ENCODE measurements at places on chromosomes 7 and 10.

DNA sequence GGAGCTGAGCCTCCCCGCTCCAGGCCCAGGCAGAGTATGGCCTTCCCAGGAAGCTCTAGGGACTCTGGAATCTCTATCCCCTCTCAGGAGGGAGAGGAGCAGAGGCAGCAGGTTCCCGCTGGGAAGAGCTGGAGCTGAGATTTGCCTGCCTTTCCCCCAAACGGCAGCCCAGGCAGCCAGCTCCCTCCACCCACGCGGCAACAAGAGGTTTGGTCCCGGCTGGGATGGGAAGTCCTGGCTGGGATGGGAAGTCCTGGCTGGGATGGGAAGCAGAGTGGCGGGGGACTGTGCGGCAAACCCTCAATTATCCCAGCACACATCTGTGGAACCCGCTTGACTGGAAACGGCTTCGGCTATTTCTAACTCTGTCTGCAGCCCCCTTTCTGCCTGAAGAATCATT is 223.0 kb downstream of the ELFN1 start:
- H3K36me3 ChIP-seq = no peaks in the 10 kb centered on the region
- no peaks in the 10 kb centered on the region for H3K4me1 ChIP-seq
- no peak overlapping the region for H3K27ac ChIP-seq
- H3K4me3 ChIP-seq = no peak overlapping the region
- no peaks in the 10 kb centered on the region for H3K27me3 ChIP-seq

DNA sequence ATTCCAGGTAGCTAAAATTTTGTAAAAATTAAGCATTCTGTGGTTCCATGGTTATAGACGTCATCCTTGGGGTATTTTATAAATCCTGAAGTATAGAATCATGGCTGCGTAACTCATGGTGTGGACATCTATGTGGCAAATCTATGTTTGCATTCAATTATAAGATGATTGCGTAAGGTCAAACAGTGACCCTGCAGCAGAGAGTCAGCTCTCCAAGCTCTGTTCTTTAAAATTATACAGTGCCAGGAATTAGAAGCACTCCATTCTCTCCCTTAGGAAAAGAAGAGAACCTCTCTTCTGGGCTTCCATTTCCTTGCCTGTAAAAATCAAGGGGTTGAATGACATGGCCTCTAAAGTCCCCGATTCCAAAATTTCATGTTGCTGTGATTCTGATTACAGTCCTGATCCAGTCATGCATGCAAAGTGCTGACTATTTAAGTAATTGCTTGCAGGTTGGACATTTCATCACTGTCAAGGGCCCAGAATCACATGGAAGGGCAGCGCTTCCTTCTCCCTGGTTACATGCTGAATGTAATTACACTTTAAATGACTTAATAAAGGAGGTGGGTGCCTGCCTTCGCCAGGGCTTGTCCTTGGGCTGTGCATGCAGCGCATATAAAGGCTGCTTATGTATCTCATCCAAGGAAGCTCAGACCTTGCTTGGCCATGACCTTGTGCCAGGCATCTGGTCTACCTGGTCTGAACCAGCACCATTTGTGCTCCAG is 550.7 kb downstream of the TYW1 start:
- H3K36me3 ChIP-seq = no peaks in the 10 kb centered on the region
- no peaks in the 10 kb centered on the region for H3K4me1 ChIP-seq
- no peak overlapping the region for H3K4me3 ChIP-seq
- H3K27me3 ChIP-seq = no peaks in the 10 kb centered on the region

DNA sequence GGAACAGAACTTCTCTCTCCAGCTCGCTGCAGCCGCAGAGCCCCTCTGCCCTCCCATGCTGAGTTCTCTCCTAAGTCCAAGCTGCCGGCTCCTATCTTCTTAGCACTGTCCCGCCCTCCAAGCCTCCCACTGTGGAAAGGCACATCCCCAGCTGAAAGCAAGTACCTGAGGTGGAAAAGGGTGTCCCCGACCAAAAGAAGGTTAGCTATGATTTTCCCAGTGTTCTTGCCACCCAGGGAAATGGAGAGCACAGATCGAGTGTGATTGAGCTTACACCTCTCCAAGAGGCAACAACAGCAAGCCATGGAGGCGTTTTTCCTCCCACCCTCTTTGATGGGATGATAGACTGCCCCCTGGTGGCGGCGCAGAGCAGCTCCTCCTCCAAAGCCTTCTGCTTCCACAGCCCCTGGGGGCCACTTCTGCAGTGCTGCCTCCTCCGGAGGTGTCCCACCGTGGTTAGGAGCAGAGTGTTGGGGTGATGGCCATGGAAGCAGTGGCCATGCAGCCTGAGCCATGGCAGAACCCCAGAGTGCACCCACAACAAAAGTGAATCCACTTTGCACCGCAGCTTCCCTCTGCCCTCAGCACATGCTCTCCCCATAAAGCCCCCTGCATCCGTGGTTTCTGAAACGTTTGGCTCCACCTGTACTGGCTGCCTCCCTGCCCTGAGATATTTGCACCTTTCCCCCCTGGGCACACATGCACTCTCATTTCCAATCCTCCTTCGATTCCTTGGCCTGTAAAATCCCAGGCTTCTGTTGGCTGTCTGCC is 143.1 kb upstream of the STK17A start:
- no peaks in the 10 kb centered on the region for H3K36me3 ChIP-seq
- H3K4me3 ChIP-seq = no peak overlapping the region
- DNase-seq = no peak
- no peaks in the 10 kb centered on the region for H3K4me1 ChIP-seq

DNA sequence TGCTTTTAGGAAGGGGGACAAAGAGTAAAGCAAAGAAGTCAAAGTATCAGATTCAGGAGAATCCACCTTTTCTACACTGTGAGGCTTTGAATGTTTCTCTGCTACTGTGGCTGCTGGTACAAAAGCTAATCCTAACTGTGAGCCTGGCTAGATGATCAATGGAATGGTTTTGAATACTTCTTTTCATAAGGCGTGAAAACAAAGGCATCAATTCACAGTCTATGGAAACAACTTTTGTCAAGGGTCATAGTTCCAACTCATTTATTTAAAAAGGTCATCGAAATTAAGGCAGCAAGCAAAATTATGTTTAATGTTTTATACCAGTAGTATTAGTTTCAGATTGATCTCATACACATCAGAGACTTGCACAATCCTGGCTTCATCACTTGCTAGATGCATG is 118.1 kb downstream of the CTTNBP2 start:
- no peaks in the 10 kb centered on the region for H3K36me3 ChIP-seq
- no peaks in the 10 kb centered on the region for H3K4me1 ChIP-seq
- no peak overlapping the region for H3K4me3 ChIP-seq
- no peak for DNase-seq

GRCh38 chr7:366161-366803 is 76.3 kb downstream of the FOXL3 start:
- no peaks in the 10 kb centered on the region for H3K36me3 ChIP-seq
- peaks cover 5% of the 10 kb centered on the region for H3K4me1 ChIP-seq
- H3K27me3 ChIP-seq = no peaks in the 10 kb centered on the region
- H3K27ac ChIP-seq = no peak overlapping the region
- H3K4me3 ChIP-seq = no peak overlapping the region
- no peak for DNase-seq

DNA sequence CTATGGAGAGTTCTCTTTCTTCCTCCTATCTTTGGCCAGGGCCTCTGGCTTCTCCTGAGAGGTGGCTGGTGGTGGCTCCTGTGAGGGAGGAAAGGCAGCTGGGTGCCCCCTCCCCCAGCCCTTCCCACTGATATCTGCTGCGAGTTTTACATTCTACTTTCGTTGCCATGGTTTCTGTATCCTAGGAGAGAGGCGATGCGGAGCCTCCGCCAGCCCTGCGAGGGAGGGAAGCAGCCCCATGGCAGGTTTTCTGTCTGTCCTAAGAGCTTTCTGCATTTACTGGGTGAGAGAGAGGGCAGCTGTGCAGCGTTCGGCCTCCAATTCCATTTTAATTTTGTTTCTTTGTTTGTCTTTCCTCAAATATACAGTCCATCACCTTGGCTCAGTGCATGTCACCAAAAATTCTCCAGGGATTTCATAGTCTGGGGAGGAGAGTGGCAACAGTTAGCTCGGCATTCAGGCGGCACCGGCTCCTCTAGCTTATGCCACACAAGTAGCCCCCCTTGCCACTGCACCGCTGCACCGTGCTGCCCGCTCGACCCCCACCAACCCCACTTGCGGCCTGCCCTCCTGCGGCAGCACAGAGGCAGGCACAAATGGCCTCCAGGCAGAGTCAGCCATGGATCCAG is 20.4 kb downstream of the DNAJB12 start:
- H3K27me3 ChIP-seq = no peaks in the 10 kb centered on the region
- H3K27ac ChIP-seq = peak overlapping the region; percentile 86
- H3K36me3 ChIP-seq = peaks cover 7% of the 10 kb centered on the region
- no peak overlapping the region for H3K4me3 ChIP-seq

DNA sequence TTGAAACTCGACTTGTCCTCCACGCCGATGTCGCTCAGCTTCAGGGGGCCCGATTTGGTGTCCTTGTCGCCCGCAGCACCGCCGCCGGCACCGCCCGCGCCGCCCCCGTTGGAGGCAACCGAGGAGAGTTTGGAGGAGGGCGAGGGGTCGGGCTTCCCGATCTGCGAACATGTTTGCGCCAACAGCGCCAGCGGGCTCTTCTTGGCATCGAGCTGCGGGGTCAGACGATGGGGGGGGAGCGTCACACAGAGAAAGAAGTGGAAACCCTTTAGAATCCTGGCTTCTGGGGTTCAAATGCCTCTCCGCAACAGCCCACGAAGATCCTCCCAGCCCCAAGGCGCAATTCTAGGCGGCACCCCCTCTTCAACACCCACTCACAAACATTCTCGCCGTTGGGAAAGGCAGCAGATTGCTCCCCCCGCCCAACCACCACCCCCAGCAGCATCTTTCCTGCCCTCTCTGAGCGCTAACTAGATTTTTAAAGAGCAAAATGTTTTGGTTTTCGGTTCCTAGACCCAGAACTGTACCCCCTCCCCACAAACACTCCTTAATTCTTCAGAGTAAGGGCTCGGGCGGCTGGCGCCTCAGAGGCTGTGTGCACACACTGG is 1.3 kb downstream of the ZNF503 start:
- H3K4me3 ChIP-seq = peak overlapping the region; percentile 89
- H3K36me3 ChIP-seq = peaks cover 6% of the 10 kb centered on the region
- H3K4me1 ChIP-seq = peaks cover 2% of the 10 kb centered on the region
- DNase-seq = no peak
- peak overlapping the region; percentile 99 for H3K27ac ChIP-seq

- H3K27ac ChIP-seq = no peak overlapping the region
- H3K4me3 ChIP-seq = no peak overlapping the region
- H3K4me1 ChIP-seq = no peaks in the 10 kb centered on the region
- H3K36me3 ChIP-seq = no peaks in the 10 kb centered on the region
Observed at GRCh38 chr10:93083743-93084539, 10.2 kb downstream of the CYP26A1 start.

DNA sequence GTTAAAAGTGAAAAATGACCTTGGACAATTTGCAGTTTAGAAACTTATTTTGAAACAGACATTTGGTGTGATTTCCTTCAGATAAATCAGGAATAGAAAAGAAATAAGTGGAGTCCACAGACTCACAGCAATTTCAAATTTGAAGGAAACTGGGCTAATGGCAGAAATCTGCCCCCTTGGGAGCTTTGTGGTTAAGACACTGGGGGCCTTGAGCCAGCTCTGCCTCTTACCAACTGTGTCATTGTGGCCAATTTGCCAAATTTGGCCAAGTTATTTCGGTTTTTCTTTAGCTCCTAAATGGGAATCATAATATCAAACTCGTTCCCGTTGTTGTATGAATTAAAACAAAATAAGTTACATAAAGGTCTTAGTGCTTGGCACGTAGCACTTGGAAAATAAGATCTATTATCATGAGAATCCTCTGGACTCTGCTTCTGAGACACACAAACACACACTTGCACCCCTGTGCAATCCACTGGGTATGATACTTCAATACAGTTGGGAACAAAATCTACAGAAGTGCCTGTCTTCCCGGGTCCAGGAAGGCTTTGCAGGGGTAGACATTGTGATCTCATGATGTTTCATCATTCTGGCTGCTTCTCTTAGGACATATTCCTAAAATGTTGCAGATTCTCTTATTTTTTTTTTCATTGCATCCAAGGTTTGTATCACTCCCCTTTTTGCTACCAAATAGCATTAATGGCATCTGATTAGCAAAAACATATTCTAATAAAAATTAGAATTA is 4.9 kb downstream of the ARMC3 start:
- no peaks in the 10 kb centered on the region for H3K4me1 ChIP-seq
- H3K36me3 ChIP-seq = no peaks in the 10 kb centered on the region
- no peaks in the 10 kb centered on the region for H3K27me3 ChIP-seq
- no peak for DNase-seq

GRCh38 chr7:84446991-84447480 is 252.4 kb upstream of the SEMA3A start:
- H3K27me3 ChIP-seq = no peaks in the 10 kb centered on the region
- H3K4me3 ChIP-seq = no peak overlapping the region
- no peak for DNase-seq
- no peaks in the 10 kb centered on the region for H3K4me1 ChIP-seq
- H3K27ac ChIP-seq = no peak overlapping the region

DNA sequence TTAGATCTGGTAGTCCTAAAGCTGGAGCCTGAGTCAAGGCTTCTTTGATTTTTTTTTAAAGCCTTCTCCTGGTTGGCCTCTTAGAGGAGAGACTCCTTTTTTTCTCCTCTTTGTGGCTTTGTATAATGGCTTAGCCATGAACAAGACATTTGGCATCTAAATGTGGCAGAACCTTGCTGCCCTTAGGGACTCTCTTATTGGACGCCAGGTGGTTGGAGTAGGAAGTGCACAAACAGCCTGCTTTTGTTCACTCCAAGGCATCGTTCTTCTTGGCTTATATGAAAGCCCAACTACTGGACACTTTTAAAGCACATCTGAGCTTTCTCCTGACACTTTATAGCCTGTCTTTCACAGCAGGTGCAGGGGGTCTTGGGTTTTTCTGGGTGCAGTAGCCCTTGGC is 25.0 kb downstream of the ZPBP start:
- H3K27me3 ChIP-seq = no peaks in the 10 kb centered on the region
- no peak for DNase-seq
- H3K4me3 ChIP-seq = peak overlapping the region; percentile 65
- H3K36me3 ChIP-seq = no peaks in the 10 kb centered on the region

- H3K36me3 ChIP-seq = no peaks in the 10 kb centered on the region
- no peak for DNase-seq
- H3K4me3 ChIP-seq = no peak overlapping the region
- no peaks in the 10 kb centered on the region for H3K4me1 ChIP-seq
Observed at GRCh38 chr10:88943778-88944177, 8.8 kb downstream of the ACTA2 start.

GRCh38 chr7:2972835-2973161 is 70.9 kb downstream of the CARD11 start:
- H3K4me1 ChIP-seq = no peaks in the 10 kb centered on the region
- no peak overlapping the region for H3K4me3 ChIP-seq
- no peak for DNase-seq
- no peaks in the 10 kb centered on the region for H3K36me3 ChIP-seq

- no peaks in the 10 kb centered on the region for H3K36me3 ChIP-seq
- no peaks in the 10 kb centered on the region for H3K4me1 ChIP-seq
- no peaks in the 10 kb centered on the region for H3K27me3 ChIP-seq
- no peak overlapping the region for H3K27ac ChIP-seq
- DNase-seq = no peak
Observed at GRCh38 chr7:151951672-151952338, 4.4 kb upstream of the GALNTL5 start.

DNA sequence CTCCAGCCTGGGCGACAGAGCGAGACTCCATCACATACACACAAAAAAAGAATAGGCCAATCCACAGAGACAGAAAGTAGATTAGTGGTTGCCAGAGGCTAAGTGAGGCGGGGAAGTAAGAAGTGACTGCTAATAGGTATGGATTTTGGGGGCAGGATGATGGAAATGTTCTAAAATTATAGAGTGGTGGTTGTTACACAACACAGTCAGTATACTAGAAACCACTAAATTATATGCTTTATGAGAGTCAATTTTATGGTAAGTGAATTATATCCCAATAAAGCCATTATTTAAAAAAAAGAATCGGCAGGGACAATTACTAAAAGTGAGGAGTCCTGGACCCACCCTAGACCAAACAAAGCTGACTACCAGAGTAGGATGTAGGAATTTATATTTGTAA is 24.3 kb downstream of the DENND2A start:
- no peak overlapping the region for H3K27ac ChIP-seq
- H3K36me3 ChIP-seq = no peaks in the 10 kb centered on the region
- H3K4me3 ChIP-seq = no peak overlapping the region
- H3K27me3 ChIP-seq = no peaks in the 10 kb centered on the region
- H3K4me1 ChIP-seq = no peaks in the 10 kb centered on the region
